ENCODE measurements at places on chromosomes 5 and 9. TPM values are rescaled to one million over a fixed set of nuclear protein-coding genes. Genes with fewer than 3 reads are reported as not detected.

- DNase-seq, result no peak
Measured at GRCh38 chr9:93217706-93218105, 33.8 kb downstream of the WNK2 start.

DNA sequence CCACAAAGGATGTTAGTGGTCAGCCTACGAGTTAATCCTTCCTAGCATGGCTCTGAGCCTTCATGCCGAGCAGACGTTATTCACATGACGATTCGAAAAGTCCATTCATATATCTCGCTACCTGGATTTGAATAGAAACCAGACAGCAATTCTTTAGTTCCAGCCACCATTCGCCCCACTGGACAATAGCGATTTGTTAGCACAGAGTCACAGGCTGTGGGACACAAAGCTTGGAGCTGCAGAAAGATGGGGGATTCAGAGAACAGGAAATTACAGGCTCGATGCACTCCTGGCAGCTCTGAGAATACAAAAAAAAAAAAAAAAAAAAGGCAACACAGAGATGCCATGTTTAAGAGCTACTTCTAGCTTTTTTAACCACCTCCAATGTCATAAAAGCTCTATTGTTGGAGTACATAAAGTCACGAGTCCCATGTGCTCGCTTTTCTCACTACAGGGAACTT, 110.7 kb downstream of the NR6A1 start:
- DNase-seq, result peak; percentile 79

DNA sequence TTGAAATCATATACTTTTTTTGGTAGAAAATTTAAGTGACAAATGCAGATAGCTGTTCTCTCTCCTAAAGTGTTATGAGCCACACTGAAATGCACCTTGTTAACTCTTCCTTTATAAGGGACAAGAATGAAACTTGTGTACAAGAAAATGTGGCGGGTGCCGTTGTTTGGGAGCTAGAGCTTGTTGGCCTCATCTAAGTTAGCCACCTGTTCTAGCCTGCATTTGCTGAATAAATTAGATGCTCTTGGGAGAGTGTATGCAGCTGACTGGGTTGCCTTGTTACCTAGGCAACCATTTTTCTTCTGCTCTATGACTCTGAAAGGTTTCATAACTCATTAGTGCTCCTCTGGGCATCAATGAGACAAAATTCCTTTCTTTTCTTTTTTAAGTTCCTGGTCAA, 174.3 kb downstream of the TAF11L14 start:
- DNase-seq, result no peak

DNA sequence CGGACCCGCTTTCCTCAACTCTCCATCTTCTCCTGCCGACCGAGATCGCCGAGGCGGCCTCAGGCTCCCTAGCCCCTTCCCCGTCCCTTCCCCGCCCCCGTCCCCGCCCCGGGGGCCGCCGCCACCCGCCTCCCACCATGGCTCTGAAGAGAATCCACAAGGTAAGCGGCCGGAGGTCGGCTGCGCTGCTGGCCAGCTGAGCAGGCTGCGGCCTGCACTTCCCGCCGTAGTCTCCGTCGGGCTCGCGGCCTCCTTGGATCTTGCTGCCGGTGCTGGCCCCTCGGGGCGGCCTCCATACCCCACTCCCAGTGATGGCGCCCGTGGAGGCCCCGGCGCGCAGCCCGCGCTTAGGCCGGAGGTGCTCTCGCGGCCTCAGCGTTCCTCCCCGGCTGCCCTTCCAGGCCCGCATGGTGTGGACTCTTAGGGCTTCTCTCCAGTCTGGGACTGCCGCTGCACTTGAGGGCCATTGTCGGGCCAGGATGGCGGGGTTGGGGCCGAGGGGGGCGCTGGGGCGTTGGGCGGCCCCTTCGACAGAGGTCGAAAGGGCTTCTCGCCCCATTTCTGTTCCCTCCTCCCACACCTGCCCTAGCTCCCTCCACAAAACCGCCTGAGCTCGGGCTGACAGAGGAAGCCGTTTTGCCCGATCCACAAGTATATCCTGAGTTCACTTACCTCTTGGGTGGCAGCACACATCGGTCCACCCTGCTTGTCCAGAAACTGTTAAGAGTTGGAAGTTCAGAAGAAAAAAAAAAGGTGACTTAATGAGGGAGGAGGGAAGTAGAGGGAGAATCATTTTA, 714 bp downstream of the UBE2D2 start:
- DNase-seq, result peak; percentile 45

- no peak for DNase-seq
Measured at GRCh38 chr5:317086-317811, 4.3 kb upstream of the AHRR start.

DNA sequence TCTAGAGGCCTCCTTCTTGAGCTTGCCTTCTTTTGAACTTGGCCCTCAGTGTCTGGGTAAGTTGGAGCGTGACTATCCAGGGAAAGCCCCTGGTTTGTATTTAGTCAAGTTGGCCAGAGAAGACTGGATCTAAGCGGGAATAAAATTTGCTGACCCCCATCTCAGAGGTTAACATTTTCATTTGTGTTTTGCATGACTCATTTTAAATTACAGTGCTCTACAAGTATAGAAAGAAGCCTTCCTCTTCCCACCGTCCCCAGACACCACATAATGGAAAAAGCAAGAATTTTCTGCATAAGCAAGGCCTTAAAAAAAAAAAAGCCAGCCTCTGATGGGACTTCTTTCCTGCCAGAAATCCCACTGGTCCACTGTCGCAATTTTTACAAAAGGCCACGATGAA, 27.2 kb downstream of the PIK3R1 start:
- no peak for DNase-seq

DNA sequence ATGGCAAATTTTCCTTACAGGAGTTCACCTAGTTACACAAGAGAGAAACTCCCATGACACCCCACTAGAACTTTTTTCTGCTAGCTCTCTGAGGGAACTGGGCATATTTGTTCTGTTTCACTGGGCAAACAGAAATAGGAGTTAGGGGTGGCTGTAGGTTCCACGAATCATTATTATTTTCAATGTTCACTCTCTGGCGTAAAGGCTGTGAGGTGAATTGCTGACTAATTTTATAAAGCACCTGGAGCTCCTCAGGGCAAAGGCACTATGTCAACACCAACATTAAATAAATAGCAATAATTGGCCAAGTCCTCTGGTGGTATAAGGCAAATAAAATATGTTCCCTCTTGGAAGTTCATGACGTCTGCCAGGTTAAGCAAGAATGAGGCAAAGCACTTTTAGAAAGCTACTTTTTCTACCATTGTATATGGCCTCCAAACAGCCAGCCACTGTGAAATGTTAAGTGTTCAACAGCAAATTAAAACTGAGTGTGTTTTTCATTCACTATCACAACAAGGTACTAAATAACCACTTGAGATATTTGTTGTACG, 344.6 kb downstream of the PDE4D start:
- DNase-seq, result no peak

DNA sequence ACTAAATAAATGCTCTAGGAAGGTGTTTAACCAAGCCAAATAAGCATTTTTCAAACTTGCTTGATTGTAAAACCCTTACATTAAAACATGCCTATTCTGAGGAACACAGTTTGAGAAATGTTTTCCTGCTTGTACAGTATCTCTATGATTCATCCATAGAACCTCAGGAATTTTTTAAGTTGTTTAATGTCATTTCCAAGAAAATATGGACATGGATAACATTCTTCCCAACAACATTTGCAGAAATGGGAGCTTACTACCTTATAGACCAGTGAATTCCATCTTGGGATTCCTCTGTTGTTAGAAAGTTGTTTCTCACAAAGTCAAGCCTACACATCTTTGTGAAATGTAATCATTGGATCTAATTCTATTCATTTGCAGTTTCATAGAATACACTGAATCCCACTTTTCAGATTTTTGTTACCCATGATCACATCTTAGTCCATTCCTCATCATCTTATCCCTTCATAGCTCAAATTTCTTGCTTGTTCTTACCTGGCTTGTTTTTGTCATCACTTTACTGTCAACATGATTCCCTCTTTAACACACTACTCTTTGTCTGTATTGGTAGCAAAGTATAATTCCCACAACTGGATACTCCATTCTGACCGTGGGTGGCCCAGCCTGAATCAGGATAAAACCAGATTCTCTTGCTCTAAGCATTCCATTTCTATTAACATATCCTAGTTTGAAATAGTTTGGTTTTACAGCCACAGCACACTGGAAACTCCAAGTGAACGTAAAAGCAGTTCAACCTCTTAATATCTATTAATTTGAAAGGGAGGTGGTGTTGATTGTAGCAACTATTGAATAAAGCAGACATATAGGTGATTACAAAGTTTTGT, 49.4 kb upstream of the PAPPA start:
- DNase-seq, result no peak

GRCh38 chr9:69211424-69212036, 37.5 kb downstream of the TJP2 start:
- no peak for DNase-seq

The OBP2B gene
- 0.22 TPM for polyA plus RNA-seq

Measured in left renal cortex interstitium (tissue), 4 donors.